ENCODE measurements at places on chromosomes 6 and 20.

DNA sequence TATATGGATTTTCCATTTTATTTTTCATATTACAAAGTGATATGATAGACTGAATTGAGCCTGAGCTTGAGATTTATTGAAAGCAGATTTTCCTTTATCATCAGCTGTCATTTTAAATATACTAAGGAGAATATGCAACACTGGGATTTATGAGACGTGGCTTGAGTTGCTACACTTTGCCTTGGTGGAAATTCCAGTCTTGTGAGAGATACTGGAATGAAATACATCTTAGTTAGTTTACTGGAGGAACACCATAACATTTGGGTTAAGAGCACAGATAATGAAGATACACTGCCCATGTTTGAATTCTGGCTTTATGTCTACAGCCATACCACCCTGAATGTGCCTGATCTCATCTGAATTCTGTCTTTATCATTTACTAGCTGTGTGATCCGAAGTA is 86.5 kb upstream of the IFNGR1 start:
- no peak for DNase-seq

- no peak for DNase-seq
Measured at GRCh38 chr6:122740936-122741335, 38.6 kb upstream of the FABP7 start.

DNA sequence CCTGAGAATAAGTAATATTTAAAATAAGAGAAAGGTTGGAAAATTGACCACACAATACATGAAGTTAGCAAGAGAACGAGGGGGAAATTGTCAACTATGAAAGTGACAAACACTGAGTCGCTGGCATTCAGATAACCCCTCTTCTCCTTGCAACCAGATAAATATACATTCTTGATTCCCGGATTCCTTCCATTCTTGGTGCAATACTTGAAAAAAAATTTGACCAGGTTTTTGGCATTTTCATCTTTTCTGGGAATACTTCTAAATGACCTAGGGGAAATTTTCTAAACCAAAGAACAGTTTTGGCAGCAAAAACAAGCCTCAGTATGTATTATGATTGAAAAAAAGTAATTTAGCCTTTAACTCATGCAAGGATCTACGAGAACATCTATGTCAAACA is 164.0 kb downstream of the PDE7B start:
- DNase-seq: no peak

- no peak for DNase-seq
Measured at GRCh38 chr20:6044115-6044514, 9.7 kb downstream of the LRRN4 start.

- DNase-seq: no peak
Measured at GRCh38 chr20:59170406-59171349, 7.1 kb downstream of the ZNF831 start.

GRCh38 chr6:26597821-26598220 is 1.1 kb downstream of the ABT1 start:
- no peak for DNase-seq

DNA sequence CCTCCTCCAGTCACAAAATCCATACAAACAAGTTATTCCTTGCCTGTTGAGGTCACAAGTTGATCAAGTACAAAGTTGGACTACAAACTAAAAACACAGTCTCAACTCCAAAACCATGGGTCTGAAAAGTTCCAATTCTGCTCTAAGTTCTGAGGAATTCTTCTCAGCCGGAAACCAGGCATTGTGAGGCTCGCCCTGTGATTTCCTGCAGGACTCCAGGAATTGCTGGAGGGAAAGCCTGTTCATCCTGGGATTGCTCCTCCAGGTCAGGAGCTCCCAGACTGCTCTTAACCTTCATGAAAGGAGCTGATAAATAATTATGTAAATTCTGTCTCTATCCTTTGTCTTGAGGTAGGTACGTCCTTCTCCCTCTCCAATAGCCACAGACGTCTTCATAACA is 8.5 kb downstream of the TRAM2 start:
- no peak for DNase-seq

DNA sequence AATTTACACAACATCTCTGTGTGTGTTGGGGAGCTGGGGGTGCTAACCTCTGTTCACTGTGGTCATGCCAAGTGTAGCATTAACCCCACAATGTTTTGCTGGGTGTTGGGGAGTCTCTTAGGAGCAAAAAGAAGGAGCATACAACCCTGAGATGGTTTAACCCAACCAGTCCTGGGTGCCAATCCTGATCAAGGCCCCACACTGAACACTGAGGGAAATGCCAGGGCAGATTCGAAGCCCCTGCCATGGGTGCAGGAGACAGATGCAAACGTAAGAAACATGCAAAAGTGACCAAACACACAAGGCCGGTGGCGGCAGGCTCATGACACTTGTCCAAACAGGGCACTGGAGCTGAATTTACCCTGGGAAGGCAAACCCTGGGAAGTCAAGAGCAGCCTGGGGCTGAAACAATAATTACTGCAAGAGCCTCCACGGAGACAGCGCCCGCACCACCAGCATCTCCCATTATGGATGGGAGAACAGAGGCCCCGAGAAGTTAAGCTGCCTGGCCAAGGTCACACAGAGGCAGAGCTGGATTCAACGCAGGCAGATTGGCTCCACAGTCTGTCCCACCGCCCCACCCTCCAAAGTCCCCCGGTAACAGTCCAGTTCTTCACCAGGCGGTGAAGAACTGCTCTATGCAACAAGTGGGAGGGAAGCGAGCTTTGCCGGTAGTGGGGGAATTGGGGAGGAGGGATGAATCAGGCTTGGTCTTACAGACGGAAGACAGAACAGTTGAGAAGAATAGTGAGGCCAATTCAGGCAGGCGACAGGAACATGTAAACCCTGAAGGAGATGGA is 8.5 kb downstream of the ACSS1 start:
- DNase-seq: no peak

DNA sequence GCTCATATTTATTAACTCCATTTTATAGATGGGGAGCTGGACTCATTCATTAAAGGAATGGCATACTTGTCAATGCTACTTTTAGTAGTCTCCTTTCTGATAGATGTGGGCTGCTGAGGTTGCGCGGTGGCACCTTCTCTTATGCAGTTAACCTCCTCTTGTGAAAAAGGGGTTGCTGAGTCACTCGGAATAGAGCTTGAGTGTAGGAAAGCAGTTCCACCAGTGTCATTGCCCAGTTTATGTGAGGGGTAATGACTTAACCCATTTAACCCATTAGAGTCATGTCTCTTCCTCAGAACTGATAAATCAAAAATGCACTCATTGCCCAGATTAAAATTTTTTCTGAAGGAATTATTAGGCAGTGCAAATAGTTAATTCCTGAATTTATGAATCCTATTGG is 6.3 kb downstream of the MAPK14 start:
- no peak for DNase-seq

DNA sequence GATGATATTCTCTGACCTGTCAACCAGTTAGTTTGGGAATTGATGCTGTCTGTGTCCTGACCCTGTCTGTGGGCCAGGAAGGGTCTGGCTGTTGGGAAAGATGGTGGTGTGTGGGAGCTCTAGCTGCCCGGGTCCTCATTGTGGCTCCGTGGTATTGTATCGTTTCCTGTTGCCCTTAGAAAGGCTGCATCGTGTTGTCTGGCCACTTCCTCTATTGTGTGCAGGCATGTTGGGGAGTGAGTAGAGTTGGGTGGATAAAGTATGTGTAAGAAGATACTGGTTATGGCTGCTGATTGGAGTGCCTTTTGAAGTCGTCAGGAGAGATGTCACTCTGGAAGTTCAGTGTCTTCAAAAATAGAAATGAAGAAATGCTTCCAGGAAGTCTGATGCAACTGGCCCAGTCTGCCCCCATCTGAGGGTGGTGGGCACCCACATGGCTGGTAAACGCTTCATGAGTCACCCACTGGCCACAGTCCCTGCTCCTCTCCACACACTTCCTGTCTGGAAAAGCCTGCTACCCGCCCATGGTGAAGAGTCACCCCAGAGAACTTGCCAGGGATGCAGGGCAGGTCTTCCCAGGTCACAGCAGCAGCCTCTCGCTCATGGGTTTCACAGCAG is 27.9 kb downstream of the PPARD start:
- DNase-seq: no peak

DNA sequence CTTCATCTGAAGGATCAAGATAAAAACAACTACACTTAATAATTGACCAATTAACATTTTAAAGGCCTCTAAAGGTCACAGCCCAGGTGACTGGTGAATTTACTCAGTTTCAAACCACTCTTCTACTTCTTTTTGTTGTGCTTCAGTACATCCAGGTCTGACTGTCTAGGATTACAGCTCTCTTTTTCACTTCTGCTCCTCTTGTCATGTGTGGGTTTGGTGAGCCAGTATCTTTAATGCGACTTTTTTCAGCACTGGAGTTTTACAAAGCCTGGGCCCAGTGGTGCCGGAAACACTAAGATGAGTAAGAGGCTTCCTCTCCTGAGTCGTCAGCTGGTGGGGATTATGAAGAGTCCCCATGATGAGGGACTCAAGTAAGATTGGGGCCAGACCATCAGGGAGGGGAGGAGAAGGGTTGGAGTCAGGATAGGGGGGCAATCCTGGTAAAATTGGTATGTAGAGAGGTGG is 27.0 kb downstream of the HECA start:
- DNase-seq: no peak

GRCh38 chr20:9185511-9185910 is 116.6 kb downstream of the PLCB4 start:
- DNase-seq: peak; percentile 92

GRCh38 chr6:124368131-124368530 is 564.5 kb downstream of the NKAIN2 start:
- DNase-seq: no peak

DNA sequence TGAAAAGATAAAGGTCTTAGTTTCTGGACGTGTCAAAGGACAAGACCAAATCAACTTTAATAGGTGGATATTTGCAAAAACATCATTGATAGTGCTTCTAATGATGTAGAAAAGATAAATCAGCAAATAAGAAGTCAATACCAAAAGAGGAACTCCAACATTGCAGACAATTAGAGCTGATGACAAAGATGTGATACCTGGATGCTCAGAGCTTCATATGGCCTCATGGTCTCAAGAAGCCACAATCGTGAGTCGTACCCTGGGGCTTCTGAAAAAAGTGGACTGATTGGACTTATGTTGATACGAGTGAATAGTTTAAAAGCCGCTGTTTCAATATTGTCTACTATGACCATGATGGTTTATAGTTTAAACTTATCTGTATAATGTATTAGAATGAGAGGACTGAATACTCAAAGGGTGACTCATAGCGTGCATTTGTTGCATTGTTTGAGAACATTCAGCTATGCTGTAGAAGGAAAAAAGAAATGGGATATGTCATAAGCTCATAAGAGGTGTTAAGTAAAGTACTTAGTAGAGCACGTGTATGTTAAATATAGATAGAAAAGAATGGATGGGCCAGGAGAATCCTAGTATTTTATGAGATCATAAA is 54.6 kb upstream of the RIPOR2 start:
- DNase-seq: no peak
